ENCODE measurements at places on chromosomes 11 and 22. TPM values are rescaled to one million over a fixed set of nuclear protein-coding genes. Genes with fewer than 3 reads are reported as not detected.

MS4A7 gene
- total RNA-seq, result 26.9 TPM

DNA sequence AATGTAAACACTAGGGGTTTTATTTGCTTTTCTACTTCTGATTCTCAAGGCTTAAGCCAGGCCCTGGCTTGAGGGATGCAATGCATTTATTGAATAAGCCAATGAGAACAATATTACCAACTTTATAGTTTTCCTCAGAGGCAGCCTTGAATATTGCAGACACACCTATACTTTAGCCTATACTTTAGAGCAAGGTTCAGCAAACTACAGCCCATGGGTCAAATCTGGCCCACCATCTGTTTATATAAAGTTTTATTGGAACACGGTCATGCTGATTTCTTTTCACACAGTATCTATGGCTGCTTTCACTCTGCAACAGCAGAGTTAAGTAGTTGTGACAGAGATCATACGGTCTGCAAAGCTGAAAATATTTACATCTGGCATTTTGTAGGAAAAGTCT, 50.3 kb upstream of the E2F8 start:
- DNase-seq, result no peak

- peak; percentile 71 for DNase-seq
Observed at GRCh38 chr22:27032091-27032761, 374.8 kb downstream of the MIAT start.

GRCh38 chr22:45185718-45186514, 22.2 kb downstream of the NUP50 start:
- no peak for DNase-seq

- no peak for DNase-seq
Observed at GRCh38 chr11:33185756-33186155, 24.5 kb upstream of the CSTF3 start.

NFAM1 gene
- total RNA-seq, result 2.4 TPM

DNA sequence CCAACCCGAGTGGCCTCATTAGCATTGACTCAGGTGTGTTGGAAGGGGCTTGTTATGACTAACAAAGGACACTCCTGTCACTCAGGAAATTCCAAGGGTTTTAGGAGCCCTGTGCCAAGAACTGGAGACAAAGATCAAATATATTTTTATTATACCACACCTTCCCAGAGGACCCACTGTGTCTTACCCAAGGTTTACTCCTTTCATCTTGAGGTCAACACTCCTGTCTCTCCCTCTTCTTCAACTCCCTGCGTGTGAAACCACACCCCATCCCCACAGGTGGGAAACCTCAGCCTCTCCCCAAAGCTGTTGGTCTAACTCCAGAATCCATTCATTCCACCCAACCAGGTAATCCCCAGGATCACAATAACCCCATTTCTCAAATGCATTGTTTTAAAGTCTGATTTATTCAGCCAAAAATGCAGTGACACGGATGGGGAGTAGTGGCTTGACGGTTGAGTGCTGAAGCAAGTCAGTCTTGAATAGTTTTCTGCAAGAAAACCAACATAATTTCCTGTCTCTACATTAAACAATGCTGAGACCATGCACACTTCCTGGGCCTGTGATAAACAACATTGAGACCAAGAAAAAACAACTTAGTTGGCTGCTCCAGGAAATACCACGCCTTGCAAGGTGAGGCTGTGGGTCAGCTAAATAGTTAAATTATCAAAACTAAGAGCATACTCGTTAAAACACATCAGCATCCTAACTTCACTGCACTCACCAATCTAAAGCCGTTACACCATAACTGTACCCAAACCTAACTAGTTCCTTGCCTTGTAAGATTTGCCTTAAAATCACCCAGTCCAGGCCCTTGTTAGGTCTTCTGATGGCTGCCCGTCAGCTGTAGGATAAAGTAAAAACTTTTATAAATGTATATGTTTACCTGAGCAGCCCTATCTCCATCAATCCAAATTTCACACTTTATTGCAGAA, 38.5 kb upstream of the SPON1 start:
- DNase-seq, result no peak
